ENCODE measurements at places on chromosomes 2 and 18.

DNA sequence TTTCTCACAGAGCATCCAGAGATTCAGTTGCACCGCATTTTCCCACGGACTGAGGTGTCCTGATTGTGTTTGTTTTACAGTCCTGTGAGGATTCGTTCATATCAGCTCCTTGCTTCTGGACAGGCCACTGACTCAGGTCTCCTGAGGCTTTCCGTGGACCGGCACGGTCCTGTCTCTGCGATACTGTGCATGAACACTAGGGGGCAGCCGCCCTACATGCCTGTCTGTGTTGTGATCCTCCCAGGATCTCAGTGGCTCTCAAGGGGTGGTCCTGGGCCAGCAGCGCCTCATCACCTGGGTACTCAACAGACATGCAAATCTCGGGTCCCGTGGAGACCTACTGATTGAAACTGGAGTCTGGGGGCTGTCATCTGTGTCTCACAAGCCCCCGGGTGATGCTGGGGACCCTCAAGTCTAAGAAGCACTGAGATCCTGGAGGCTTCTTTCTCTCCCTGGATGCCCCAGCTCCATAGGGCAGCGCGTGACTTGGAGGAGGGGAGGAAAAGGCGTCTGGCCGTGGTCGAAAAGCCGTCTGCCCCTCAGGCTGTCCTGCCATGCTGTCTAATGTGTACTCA, 28.9 kb downstream of the IL1R2 start:
- peak; percentile 88 for DNase-seq

- DNase-seq = peak; percentile 91
Measured at GRCh38 chr2:238684362-238685326, 163.2 kb upstream of the TWIST2 start.

DNA sequence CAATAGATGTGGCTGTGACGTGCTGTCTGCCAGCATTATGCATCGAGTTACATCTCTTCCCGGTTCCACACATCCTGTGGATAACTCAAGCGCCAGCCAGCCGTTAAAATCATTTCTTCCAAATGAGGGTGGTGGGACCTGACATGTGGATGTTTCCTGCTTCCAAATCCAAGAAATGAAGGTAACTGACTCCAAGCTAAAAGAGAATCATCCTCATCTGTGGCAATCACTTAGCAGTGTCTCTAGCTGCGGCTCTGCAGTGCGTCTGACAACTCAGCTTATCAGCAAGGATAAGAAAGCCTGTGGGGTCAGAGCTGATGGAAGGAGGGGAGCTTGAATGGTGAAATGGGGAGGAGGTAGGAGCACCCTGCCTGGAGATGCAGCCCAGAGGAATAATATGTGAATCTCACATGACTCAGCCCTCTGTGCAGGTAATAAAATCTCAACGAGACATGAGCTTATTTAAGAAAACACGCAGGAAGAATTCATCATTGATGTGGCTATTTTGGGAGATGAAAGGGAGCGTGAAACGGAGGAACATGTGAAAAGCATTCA, 382.2 kb upstream of the TRIB2 start:
- DNase-seq = no peak

DNA sequence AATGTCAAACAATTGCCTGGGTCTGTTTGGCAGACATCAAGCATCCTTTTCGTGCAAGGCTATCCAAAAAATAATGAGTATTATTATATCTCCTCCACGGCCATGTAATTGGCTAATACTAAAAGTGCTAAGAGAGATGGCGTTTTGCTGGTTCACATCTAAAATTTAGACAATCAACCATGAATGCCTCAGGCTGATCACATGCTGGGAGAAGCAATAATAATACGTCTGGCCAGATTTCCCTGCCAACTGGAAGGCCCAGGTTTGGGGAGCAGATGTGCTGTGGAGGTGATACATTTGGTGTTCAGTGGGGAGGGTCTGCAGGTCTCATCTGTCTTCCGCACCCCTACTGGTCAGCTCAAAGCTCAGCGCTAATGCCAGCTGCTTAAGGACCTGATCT, 60.3 kb upstream of the CREB1 start:
- no peak for DNase-seq

DNA sequence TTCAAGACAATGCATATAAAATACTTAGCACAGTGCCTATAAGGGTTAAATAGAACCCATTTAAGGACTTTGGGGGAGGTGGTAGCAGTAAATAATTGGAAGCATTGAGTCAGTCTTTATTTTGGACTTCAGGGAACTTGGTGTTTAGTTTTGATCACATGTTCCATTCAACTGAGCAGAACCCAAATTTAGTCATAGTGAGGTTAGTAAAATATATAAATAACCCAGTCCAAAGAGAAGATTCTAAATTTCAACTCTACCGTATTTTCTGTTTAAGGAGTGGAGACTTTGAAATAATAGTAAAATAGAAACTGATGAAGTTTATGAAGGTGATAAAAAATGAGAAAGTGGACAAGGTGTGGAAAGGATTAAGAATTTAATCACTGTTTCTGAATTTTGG, 19.7 kb downstream of the TWSG1 start:
- DNase-seq = no peak

- DNase-seq = no peak
Measured at GRCh38 chr18:67634631-67635338, 118.3 kb upstream of the DSEL start.

DNA sequence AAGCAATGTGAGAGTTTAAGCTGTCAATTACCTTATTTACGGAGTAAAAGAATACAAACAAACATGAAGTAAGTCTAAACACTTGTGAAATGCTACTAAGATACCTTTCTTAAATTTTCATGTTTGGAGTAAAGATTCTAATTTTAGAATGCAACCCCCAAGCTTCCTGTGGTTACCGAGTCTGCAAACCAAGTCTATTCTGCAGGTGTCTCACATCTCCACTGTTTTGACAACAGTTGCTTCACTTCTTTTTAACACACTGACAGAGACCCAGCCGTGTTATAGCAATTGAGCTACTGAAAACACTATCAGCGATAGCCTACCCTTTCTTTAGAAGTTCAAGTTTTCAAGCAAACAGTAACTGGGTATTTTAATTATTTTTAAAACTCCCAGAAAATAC, 608.3 kb downstream of the ERBB4 start:
- DNase-seq = no peak

DNA sequence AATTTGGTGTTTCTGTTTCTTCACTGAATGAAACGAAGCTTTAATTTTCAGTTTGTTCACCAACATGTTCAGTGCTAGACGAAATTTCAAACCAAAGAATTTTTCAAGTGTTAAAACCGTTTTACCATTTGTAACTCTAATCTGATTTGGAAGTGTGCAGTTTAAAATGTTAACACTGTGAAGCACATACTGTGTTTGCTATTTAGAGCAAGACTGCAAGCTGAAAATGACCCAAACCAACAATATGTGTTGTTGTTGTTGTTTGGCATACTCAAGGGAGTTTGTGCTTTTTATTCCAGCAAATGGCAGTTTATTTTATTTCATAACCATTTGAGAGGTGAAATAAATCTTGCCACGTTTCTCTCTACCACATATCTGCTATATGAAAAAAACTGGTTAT, 128.4 kb upstream of the CDH7 start:
- DNase-seq = no peak

DNA sequence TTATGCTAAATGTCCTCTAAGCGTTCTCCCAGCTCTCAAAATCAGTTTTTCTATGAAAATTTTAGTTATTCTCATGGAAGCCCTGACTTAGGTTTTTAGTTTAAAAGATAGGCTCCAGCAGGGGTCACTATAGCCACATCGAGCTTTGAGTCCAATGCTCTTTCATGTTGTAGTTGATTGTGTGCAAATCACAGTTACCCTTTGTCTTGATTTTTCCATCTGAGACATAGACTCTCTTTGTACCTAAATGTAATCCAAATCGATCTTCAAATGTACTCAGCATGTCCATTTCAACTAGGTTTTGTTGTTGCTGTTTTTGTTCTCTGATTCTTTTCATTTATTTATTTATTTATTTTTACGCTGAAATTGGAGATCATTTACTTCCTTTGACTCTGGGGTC, 26.4 kb upstream of the MSTN start:
- peak; percentile 62 for DNase-seq

- no peak for DNase-seq
Measured at GRCh38 chr2:10410001-10410822, 37.9 kb downstream of the ODC1 start.

GRCh38 chr2:193409951-193410350, 1215.2 kb upstream of the TMEFF2 start:
- no peak for DNase-seq

DNA sequence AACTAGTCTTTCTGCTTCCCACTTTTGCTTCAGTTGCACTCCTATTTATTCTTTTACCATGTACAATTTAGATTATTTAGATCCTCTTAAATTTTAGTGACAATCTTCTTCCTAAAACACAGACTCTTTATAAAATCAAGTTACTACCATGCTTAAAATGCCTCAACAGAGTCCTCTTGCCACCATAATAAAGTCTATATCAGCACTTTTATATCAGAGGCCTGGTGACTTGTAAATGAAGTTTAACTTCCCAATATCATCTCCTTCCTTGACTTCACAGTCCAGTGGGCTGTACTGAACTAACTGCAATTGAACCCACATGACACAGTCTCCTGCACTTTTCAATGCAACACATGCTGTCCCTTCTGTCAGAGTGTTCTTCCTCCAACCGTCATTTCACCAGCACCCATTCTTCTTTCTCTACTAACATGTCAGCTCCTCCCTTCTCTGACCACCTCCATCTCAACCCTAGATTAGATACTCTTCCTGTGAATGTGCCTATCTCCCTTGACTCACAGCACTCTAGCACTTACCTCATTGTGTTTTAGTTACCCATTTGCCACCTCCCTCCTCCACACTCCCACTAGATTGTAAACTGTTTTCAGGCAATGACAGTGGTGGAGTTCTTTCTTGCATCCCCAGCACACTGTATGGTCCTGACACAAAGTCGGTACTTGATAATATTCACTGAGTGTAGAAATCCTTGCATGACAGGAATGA, 414.9 kb downstream of the SATB2 start:
- DNase-seq = no peak

GRCh38 chr2:230687498-230687897, 25.1 kb upstream of the CAB39 start:
- peak; percentile 39 for DNase-seq

- DNase-seq = no peak
Measured at GRCh38 chr18:9738266-9738969, 30.3 kb downstream of the RAB31 start.

- no peak for DNase-seq
Measured at GRCh38 chr2:10905006-10905861, 6.5 kb upstream of the KCNF1 start.

DNA sequence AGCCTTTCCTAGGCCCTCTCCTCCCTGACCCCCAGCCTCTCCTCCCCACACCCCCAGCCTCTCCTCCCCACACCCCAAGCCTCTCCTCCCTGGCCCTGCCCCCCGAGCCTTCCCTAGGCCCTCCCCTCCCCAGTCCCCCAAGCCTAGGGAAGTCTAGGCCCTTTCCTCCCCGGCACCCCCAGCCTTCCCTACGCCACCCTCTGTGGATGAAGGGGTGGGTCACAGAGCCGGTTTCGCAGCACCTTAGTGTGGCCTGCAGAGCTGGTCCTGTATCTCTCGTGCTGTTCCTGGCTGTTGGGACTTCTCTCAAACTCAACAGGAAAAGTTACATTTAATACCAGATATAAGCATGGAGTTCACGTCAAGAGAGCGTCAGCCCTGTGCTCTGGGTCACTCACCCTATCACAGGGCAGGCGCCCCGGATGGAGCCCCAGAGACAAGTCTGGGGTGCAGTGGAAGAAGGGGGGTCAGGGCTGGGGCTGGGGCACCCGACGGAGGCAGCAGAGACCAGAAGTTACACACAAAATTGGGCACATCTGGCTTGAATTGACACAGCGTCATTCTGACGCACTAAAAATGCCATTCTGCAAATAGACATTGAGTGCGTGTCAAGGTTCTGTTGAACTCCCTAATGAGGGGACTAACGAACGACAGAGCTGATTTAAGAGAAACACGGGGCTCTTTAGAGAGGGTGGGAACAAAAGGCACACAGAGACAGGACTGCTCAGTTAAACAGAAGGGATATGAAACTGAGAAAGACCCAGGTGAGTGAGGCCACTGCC, 24.0 kb downstream of the KCNIP3 start:
- DNase-seq = no peak

DNA sequence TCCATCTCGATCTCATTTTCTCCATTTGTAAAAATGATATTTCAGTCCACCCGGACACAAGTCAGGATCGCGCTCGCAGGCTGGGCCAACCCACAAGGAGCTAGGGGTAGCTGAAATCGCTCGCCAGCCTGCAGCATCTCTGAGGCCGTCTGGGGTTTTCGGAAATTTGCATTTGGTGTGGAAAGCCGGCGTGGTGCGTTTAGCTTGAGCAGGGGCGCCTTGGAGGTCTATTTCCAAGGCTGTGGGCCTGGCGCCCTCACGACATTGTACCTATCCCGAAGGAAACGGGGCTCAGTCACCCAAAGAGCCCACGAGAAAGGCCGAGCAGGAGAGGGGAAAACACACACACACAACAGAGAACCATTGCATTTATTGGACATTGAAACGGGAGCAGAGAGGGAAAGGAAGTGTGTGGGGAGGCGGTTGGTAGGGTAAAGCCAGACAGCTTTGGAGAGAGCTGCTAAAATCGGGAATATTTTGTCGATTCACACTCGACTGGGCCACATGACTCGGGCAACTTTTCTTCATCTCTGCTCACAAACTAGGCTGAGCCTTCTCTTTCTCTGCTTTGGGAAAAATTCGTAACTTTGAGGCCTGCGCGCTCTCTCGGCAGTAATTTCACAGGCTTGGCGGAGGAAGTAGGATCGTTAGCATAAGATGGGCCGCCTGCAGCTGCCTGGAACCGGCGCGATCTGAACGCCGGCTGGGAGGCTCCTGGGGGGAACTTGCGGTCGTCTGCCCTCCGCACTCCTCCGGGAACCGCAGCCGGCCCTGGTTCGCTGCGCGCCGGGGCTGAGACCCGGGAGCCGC, 1.1 kb upstream of the HOXD8 start:
- peak; percentile 47 for DNase-seq

- peak; percentile 43 for DNase-seq
Measured at GRCh38 chr18:57819671-57820460, 16.8 kb upstream of the ATP8B1 start.

GRCh38 chr2:237688081-237688480, 60.7 kb downstream of the LRRFIP1 start:
- DNase-seq = no peak

GRCh38 chr2:219369447-219369861, 18.3 kb downstream of the DNPEP start:
- DNase-seq = no peak

DNA sequence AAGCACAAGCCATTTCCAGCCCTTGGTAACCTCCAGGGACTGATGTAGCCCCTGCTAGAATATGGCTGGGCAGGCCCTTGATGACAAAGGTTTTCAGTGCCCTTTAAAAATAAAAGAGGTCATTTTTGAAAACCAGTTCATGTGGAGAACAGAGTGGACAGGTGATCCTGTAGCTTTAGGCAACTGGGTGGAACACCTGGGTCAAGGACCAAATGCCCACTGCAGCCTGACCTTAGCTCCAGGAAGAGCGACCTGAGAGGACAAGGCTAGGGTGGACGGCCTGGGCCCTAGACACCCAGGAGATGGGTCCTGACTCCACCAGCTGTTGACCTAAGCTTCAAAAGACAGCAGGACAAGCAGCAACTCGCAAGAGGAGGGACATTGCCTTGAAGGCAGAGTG, 116.6 kb downstream of the LIPG start:
- DNase-seq = no peak

- DNase-seq = peak; percentile 49
Measured at GRCh38 chr18:8107426-8107825, 501.8 kb upstream of the RAB12 start.

GRCh38 chr2:124024561-124025170, 421 bp upstream of the CNTNAP5 start:
- DNase-seq = no peak

GRCh38 chr2:108612514-108613183, 78.4 kb downstream of the LIMS1 start:
- DNase-seq = no peak

All from GM03348 (cell line).